Breast epithelium (tissue), 4 donors: ENCODE measurements at places on chromosomes 11 and 22. TPM values are rescaled to one million over a fixed set of nuclear protein-coding genes. Genes with fewer than 3 reads are reported as not detected.

GRCh38 chr11:132648851-132649250 is 883.5 kb downstream of the OPCML start:
- no peaks in the 10 kb centered on the region for H3K27me3 ChIP-seq
- no peaks in the 10 kb centered on the region for H3K36me3 ChIP-seq
- H3K4me3 ChIP-seq, result no peak overlapping the region

GRCh38 chr11:15541079-15541478 is 426.4 kb downstream of the INSC start:
- H3K27me3 ChIP-seq, result no peaks in the 10 kb centered on the region
- DNase-seq, result no peak
- no peak overlapping the region for H3K27ac ChIP-seq

Gene MN1
- total RNA-seq, result 2.0 TPM

GRCh38 chr11:69533296-69534165 is 52.1 kb downstream of the LINC01488 start:
- H3K27me3 ChIP-seq, result no peaks in the 10 kb centered on the region
- H3K36me3 ChIP-seq, result no peaks in the 10 kb centered on the region
- H3K4me1 ChIP-seq, result no peaks in the 10 kb centered on the region
- DNase-seq, result no peak

DNA sequence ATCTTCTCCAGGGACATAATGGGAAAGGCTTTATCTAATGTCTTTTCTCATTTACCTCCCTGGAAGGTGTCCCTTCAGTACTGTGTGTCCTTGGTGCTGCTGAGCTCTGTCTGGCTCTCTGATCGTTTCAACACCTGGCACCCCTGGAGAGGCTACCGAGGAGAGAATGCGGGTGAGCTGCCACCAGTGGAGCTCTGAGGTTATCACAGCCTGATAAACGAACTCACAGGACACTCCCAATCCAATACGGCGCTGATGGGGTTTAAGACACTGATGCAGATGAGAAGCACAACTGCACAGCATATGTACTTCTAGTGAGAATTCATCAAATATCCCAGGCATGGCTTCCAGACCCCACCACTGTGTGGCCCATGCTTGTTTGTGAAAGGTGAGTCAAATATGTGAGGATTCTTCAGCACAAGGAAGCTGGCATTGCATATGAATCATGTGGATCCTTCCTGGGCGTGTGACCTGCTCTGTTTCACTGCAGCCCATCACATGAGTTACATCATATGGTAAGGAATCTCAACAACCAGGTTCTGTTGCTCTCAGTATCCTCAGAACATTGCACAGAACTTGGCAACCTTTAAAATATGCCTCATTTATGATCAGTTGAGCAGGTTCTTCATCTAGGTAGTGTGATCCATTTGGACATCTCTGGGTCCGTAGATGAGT is 34.8 kb upstream of the VWA5A start:
- no peaks in the 10 kb centered on the region for H3K36me3 ChIP-seq
- no peak overlapping the region for H3K4me3 ChIP-seq
- no peak for DNase-seq
- no peaks in the 10 kb centered on the region for H3K4me1 ChIP-seq

DNA sequence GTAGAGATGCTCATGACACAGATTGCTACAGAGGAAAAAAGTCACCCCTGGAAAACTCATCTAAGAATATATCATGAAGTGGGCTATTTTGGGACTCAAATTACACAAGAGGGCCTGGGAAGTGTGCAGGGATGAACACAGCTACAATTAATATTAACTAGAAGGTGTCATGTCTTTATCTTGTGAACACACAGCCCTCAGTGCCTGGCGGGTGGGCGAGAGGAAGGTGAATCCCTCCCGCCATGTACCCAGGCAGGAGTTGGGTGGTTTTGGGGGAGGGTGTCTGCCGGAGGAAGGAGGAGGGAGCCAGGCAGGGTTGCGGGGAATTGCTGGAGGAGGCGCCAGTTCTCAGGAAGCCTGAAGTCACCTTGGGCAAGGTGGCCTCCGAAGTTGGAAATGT is 5.1 kb upstream of the FAM83F start:
- H3K36me3 ChIP-seq, result no peaks in the 10 kb centered on the region
- no peaks in the 10 kb centered on the region for H3K4me1 ChIP-seq
- no peak overlapping the region for H3K4me3 ChIP-seq
- no peak overlapping the region for H3K27ac ChIP-seq
- no peaks in the 10 kb centered on the region for H3K27me3 ChIP-seq
